ENCODE measurements at places on chromosomes 12 and 14.
A peak's percentile ranks its signal among the peaks of the same experiment; 100 is the strongest.

GRCh38 chr12:54160769-54161480 lies 27.9 kb downstream of the SMUG1 start:
- DNase-seq: no peak

GRCh38 chr14:24256960-24257359 lies 6.0 kb downstream of the TGM1 start:
- DNase-seq: no peak

GRCh38 chr12:57892232-57892972 lies 45.9 kb upstream of the CTDSP2 start:
- no peak for DNase-seq

GRCh38 chr14:30621354-30621939 lies 672 bp upstream of the SCFD1 start:
- peak; percentile 8 for DNase-seq

DNA sequence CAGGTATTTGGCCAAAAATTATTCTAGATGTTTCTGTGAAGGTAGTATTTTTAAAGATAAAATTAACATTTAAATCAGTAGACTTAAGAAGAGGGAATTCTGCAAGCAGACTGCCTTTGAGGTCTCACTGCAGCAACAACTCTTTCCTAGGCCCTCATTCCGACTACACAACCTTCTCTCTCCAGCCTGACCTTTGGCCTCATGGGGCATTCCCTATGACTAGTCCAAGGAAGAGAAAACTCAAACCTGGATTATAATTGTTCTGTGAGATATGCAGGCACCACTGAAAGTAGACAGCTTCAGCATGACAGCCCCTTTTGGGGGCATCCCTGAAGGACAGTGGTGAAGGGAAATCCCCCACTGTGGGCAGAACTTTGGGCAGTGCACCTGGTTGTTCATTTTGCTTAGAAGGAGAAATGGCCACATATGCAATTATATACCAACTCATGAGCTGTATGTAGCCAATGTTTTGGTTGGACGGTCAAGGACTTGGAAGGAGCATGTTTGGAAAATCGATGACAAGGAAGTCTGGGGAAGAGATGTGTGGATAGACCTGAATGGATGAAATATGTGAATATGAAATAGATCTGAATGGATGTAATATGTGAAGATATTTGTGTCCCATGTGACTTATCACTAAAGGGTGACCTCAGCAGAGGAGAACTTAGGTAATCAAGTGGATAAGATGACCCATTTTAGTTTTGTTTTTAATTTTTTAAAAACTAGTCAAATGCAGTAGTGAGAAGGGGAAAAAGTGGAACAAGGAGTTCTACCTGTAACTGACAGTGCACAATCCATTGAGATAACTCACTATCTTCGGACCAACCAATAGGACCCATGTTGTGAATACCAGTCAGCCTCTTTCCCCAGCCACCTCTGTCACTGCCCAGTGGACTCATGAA lies 233.3 kb upstream of the FOXN3 start:
- DNase-seq: no peak

DNA sequence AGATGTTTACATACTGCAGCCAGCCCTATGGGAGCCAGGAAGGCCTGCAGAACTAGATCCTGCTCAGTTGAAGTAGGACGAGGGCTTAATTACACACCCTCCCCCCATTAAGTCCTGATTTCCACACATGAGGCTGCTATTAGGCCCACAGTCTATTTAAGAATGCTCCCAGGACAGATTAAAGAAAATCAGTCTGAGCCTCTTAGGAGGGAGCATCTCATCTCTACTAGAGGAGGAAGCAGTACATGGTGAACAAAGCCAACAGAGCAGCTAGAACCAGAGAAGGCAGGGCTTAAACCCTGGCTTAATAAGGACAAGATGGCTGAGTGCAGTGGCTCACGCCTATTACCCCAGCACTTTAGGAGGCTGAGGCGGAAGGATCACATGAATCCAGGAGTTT lies 55.8 kb upstream of the ARHGAP5 start:
- no peak for DNase-seq

DNA sequence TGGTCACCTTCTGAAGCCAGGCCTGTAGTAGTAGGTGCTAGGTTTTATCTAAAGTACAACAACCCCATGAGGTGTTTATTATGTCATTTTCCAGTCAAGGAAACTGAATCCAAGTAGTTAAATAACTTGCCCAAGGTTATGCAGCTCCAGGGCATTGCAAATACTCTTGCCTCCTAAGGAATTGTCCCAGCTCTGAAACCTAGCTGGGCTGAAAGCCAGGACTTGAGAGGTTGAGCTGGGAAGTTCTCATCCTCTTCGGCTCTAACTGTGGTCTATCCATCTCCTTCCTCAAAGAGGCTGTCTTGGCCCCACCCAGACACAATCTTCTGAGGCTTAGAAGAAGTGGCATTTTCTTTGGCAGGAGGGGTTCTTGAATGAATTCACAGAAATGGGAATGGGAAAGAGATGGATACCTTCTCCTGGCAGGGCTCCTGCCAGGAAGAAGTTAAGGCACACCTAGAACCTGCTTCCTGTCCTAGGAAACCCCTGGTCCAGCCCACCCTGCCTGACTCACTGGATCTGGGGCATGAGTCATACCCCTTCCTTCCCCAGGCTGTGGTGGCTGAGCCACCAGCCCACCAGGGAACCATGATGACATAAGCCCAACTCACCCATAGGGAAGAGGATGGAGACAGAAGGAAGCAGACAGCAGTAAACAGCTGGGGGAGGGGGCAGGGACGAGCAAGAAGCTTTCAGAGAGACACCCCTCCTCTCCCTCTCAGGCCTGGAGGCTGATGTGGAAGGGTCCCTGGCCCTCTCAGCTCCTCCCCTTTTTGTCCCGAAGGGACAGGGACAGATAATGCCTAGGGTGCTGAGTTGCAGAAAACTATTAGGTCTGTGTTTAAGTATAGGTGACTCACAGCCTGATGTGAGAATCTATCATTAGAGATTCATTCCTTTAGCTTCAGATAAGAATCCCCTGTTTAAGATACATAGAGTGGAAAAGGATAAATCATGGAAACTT lies 2.1 kb upstream of the PLEK2 start:
- DNase-seq: peak; percentile 81

DNA sequence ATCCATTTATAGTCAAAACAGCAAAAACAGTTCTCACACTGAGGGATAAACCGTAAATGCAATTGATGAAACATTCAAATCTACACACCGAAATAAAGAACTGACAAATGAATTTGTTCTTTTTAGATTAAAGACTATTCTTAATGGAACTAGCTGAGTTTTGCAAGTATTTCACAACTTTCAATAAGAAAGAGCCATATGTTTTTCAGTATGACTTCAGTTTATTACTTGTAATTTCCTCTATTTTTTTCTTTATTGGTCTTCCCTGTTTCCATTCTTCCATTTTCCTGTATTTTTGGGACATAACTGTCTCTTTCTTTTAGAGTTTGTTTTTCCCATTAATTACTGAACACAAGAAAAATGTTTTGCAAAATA lies 4.3 kb downstream of the BCAT1 start:
- DNase-seq: no peak

- DNase-seq: no peak
Measured at GRCh38 chr14:102828151-102828550, 50.9 kb downstream of the TRAF3 start.

- no peak for DNase-seq
Measured at GRCh38 chr12:8145754-8146441, 10.9 kb upstream of the ZNF705A start.

GRCh38 chr12:132710043-132710404 lies 618 bp upstream of the PGAM5 start:
- no peak for DNase-seq

- DNase-seq: no peak
Measured at GRCh38 chr12:3014641-3015040, 55.4 kb downstream of the TEAD4 start.

- DNase-seq: peak; percentile 22
Measured at GRCh38 chr14:54901380-54902142, 1.1 kb downstream of the GCH1 start.

- DNase-seq: no peak
Measured at GRCh38 chr12:23431006-23431405, 518.5 kb downstream of the SOX5 start.

- DNase-seq: peak; percentile 59
Measured at GRCh38 chr12:123905319-123905925, 67.2 kb downstream of the CCDC92 start.

GRCh38 chr14:91205459-91205858 lies 39.0 kb downstream of the GPR68 start:
- no peak for DNase-seq
